ENCODE measurements at places on chromosomes 4 and X. TPM values are rescaled to one million over a fixed set of nuclear protein-coding genes. Genes with fewer than 3 reads are reported as not detected.

The CACNA1F gene
- total RNA-seq = 1.3 TPM

The BST1 gene
- total RNA-seq = 13.7 TPM

The ETDB gene
- total RNA-seq = not detected

The SLC25A14 gene
- total RNA-seq = 4.8 TPM

The GTPBP6 gene
- total RNA-seq = 57.1 TPM

The PAGE5 gene
- not detected for total RNA-seq

The CCKAR gene
- not detected for total RNA-seq

- DNase-seq = peak; percentile 78
Measured at GRCh38 chrX:96425200-96425599, 259.4 kb upstream of the DIAPH2 start.

- no peak for DNase-seq
Measured at GRCh38 chrX:121570072-121570841, 522.8 kb downstream of the GLUD2 start.

GRCh38 chr4:113375964-113376666, 326.7 kb downstream of the ANK2 start:
- DNase-seq = no peak

DNA sequence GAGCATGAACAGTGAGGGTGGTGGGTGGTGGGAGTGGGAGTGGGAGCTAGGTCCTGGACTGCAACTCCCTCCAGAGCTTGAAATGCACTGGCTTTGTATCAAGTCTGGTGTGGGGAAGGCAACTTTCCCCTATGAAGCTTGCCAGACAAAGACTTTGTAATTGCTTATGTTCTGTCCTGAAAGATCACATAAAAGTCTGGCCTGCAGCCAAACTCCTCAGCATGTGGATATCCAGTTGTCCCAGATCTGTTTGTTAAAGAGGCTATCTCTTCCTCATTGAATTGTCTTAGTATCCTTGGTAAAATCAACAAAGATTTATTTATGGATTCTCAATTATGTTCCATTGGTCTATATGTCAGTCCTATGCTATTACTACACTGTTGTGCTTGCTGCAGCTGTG, 607.9 kb downstream of the GLUD2 start:
- no peak for DNase-seq

- no peak for DNase-seq
Measured at GRCh38 chrX:39222346-39223113, 421.3 kb downstream of the MID1IP1 start.

GRCh38 chrX:130915302-130915701, 12.3 kb upstream of the ENOX2 start:
- DNase-seq = no peak

DNA sequence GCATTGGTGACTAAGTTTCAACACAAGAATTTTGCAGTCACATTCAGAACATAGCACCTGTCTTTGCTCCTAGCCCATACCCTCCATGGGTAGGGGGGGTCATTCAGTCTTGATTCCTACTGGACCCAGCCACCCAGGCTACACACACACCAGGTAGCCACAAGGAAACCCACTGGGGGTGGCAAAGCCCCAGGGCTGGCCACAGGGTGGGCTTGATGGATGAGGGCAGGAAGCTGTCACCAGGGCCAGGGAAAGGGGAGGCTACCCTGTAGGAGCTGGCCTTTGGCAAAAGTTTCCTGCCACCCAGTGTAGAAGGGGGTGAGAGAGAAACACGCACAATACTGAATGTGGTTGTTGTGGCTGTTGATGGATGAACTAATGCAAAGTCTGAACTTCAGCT, 74.5 kb upstream of the NKX1-1 start:
- DNase-seq = no peak

DNA sequence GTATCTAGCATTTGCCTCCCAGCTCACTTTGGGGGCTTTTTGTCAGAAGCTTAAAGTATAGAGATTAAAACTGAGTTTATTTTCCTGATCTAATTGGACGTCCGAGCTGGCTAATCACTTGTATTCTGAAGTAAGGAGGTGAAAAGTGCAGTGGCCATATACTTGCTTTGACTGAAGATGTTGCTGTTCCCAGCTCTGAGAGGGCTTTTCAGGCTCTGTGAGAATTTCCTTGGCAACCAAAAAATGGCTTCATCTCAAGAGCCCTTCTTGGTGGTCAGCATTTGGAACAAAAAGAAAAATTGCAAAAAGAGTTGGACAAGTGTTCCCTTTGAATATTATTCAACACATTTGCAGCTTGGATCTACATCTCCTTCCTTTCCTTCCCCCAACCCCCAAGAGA, 67.0 kb downstream of the SLC4A4 start:
- DNase-seq = no peak

DNA sequence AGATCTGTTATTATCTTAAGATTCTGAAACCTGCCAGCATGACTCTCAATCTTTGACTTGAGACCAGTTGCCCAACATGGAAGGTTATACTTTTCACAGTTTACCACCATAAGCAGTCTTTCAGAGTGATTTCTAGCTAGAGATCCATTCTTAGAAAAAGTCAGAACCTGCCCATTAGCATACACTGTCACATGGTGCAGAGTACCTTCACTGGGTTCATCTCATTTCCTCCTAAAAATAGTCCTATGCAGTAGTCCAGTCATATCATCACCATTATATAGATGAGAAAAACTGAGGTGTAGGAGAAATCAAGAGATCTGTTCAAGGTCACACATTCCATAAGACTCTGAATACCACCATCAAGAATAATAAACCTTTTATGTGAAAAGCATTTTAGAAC, 153.6 kb downstream of the AR start:
- no peak for DNase-seq

GRCh38 chr4:41712425-41712824, 36.1 kb downstream of the PHOX2B start:
- no peak for DNase-seq

DNA sequence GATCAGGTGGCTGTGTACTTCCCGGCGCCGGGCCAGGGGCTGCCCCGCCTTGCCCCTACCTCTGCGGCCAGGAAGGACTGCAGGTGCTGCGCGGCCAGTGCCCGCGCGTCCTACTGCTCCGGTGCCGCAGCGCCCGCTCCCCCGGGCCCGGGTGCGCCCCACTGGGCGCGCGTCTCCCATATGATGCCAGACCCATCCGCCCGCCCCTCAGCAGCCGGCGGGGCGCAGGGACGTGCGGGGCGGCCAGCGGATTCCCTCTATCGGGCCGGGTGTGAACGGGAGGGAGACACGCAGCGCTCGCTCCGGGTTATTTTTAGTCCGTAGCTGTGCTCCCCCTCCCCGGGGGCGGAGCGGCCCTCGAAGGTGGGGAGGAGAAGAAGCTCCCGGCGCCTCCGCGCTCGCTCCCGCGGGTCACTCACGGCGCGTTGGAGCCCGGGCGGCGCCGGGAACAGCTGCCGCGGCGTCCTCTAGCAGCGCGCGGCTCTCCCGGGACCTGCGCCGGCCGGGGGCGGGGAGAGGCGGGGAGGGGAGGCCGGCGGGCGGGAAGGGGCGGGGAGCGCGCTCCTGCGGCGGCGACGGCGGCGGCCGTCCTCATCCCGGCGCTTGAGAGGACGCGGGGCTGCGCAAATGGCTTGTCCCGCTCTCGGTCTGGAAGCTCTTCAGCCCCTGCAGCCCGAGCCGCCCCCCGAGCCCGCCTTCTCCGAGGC, 103.6 kb downstream of the UCHL1 start:
- peak; percentile 54 for DNase-seq

DNA sequence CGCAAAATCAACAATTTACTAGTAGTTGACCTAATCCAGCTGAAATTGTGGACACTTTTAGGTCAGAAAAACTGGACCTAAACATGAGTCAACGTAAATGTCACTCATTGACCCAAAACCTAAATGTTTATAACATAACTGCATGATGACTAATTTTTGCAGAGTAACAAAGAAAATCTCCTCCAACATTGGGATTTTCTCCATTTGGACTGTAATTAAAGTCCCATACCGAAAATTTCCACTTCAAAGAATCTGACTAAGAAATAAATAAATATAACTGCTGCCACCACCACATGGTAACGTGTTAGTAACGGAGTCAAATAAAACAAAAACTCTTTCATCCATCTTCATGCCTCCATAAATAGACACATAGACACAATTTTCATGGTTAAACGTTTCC, 1.9 kb downstream of the ADGRA3 start:
- no peak for DNase-seq

DNA sequence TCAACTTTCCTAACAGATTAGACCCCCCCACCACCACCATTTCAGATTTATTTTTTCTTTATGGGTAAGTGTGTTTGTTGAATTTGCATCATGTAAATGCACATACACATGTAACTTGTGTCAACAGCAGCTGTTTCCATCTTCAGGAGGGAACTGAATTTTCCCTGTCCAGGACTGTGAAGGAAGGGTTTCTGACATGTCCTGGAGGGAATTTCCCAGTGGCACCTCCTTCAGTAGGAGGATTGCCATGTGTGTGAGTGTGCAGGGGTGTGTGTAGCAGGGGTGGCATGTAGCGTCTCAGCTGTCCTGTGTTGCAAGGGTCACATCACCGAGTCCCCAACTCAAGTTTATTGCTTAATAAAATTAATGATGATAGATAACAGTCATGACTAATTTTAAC, 19.7 kb downstream of the HERC6 start:
- no peak for DNase-seq

DNA sequence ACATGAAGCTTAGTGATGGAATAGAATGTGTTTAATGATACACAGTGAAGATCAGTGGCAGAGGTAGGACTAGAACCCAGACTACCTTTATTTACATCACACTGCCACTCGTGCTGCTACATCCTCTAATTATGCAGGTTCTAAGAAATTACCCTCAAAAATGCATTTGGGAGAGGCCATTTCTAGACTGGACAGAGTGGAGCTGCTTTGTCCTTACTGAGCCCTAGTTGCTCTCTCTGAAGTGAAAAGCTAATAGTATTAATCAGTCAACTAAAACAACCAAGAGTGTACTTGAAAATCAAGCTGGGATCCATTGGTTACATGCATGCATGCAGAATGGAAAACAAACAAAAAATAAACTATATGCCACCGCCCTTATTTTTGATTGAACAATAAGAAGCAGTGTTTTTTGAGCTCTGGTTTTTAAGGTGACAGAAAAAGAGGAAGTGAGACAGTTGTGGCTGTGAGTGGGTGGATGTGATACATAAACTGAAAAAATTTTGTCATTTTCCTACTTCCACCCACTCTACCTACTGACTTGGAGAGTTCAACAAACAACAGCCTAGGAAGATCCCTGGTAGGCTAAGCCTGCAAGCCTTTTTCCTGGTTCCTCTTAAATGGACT, 6.8 kb upstream of the VSIG4 start:
- no peak for DNase-seq

All from hematopoietic multipotent progenitor cell (in vitro differentiated cells).